ENCODE measurements at places on chromosomes 11 and 22. TPM values are rescaled to one million over a fixed set of nuclear protein-coding genes. Genes with fewer than 3 reads are reported as not detected.

Gene OR52N4
- not detected for total RNA-seq

Gene ZNF214
- total RNA-seq: 3.0 TPM

Gene DCHS1
- 35.4 TPM for total RNA-seq

Gene RIMBP3C
- 0.35 TPM for total RNA-seq

DNA sequence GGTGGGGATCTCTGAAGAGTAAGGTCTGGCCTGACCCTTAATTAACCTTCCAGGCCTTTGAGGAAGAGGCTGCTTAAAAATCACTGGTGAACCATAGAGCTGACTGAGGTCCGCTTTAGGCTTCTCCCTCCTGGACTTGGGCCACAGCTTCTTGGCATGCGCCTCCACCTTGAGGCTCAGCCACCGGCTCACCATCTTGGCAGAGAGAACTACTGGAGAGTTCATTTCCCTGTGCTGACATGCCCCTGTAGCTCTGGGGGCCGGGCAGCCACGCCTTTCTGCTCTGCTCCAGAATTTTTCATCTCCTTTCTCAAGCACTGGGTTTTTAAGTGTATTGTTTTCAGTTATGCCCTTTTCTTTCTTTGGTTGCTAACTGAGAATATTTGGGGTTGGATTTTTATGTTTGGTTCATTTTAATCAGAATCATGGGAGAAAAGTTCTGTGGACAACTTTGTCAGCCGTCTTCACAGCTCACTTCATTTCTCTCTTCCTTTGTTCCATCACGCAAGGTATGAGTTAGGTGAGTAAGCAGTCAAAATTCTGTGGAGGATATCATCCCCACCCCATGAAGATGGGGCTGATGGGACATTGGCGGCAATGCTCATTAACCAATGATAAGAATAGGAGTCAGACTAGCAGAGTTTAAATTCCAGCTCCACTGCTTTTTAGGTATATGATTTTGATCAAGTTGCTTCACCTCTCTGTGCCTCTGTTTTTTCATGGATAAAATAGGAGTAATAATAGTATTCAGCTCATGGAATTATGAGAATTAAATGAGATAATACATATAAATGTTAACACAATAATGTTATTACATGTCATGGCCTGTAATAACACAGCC lies 103.9 kb downstream of the DBX1 start:
- peak; percentile 75 for ATAC-seq

GRCh38 chr22:33447733-33448132 lies 389.6 kb upstream of the SYN3 start:
- ATAC-seq: no peak

DNA sequence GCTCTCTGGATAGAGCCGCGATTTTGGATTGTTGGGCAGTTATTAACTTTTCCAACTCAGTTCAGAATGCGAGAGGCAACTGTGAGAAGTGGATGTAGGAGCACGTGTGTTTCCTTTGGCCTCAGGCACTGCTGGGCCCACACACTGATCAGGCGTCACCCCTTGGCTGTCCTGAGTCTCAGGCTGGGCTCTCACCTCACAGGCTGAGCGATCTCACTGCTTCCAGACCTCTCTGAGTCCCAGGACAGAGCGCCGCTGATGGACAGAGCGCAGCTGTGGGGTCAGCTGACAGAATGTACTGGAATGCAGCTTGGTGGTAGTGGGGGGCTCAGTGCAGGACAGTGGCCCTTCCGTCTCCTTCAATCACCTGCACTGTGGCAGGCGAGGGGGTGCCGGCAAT lies 516.2 kb downstream of the TBC1D22A start:
- no peak for ATAC-seq

- no peak for ATAC-seq
Measured at GRCh38 chr11:65920372-65920802, 1.2 kb downstream of the DRAP1 start.

GRCh38 chr11:33658195-33658900 lies 42.3 kb downstream of the C11orf91 start:
- ATAC-seq: no peak

- ATAC-seq: no peak
Measured at GRCh38 chr11:43278193-43278956, 33.4 kb upstream of the API5 start.

- no peak for ATAC-seq
Measured at GRCh38 chr11:70596091-70596490, 197.8 kb downstream of the CTTN start.

- no peak for ATAC-seq
Measured at GRCh38 chr11:35261197-35261596, 122.2 kb downstream of the CD44 start.

DNA sequence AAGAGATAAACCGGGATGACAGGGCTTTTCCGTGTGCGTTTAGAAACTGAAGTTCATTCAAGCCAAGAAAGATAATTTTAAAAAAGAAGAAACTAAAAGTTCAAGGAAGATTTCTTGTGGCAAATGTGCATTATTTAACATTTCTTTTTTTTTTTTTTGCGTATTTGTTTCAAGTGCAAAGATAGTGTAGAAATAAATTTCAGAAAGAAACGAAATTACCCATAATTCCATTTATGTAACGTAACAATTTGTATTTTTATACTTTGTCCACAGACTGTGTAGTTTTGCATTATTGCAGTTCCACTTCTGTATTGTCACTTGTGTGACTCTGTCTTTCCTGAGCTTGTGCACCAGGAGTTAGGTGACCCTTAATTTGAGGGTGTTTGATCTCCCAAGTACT lies 24.0 kb downstream of the SNAP29 start:
- no peak for ATAC-seq

GRCh38 chr11:33016654-33017053 lies 976 bp downstream of the DEPDC7 start:
- ATAC-seq: no peak

DNA sequence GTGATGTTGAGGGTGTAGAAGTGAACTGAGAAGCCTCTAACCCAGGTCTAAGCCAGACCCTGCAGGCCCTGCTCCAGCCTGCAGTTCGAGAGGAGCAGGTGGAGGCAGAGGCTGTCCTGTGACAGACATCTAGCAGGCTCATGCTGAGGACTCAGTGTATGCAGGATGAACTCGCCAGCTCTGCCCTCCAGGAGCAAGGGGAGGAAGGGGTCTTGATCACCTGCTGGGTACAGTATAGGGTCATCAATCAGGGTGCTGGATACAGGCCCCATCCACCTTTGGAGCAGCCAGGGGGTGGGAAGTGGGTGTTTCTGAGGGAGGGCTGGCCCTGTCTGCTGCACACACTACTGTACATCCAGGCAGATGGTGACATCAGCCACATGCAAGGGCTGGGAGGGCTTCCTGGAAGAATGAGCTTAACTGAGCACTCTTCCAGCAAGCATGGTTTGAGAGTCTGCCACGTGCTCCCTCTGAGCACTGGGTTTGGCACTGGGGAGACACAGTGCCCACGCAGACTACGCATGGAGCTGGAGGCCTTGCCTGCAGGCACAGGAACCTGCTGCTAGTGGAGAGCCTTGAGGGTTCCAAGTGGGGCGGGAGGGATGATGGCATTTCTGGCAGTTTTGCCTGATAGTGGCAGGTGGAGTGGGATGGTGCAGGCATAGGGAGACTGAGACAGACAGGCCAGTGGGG lies 9.2 kb downstream of the MAPK8IP1 start:
- ATAC-seq: no peak

DNA sequence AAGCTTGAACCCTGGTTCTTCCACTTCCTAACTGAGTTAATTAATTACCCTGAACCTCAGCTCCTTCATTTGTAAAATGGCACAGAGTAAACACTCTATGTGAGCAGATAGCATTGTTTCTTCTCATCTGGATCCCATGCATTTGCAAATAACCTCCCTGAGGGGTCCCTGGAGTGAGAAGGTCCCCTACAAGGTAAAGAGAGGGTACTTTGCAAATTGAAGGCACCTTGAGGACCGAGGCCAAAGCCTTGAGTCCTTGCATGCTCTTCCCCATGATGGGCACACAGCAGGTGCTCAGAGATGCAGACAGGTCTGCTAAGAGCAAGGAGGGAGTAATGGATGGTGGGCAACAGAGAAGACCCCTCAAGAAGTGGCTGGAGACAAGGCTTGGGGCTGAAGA lies 33.2 kb downstream of the OTOG start:
- ATAC-seq: no peak

DNA sequence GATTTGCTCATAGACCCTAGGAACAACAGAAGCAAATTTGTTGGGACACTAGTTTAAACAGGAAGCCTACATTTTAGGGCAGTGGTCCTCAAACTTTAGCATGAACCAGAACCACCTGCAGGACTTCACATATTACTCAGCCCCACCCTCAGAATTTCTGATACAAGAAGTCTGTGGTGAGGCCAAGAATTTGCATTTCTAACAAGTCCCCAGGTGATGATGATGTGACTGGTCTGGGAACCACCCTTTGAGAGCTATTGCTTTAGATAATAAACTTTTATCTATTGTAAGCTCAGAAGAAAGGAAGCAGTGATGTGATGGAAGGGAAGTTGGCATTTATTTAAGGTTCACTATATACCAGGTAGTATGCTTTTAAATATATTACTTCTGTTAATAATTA lies 194.0 kb downstream of the FAM181B start:
- no peak for ATAC-seq

- ATAC-seq: no peak
Measured at GRCh38 chr11:32109138-32109537, 18.3 kb downstream of the RCN1 start.

- no peak for ATAC-seq
Measured at GRCh38 chr11:65770951-65771567, 9.7 kb downstream of the AP5B1 start.

- ATAC-seq: no peak
Measured at GRCh38 chr11:73236854-73237253, 18.8 kb downstream of the P2RY2 start.

Measured in gastroesophageal sphincter (tissue), 4 donors.